ENCODE measurements at places on chromosomes 1 and 21.
A peak's percentile ranks its signal among the peaks of the same experiment; 100 is the strongest.

DNA sequence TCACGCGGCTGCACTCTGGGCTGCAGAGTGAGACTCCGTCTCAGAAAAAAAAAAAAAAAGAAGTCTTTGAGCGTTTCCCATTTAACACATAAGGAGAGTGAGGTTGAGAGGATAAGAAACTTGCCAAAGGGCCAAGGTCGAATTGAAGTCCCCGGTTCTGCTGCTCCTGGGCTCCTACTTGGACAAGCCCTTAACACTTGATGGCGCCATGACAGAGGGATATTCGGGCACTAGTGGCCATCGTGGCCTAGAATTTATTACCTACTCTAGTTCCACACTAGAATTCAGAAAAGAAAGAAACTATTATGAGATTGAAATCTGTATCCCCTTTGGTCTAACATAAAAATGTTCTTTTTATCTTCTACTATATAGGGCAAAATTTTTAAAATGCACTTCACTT, 65.7 kb upstream of the NEK2 start:
- DNase-seq, result no peak

DNA sequence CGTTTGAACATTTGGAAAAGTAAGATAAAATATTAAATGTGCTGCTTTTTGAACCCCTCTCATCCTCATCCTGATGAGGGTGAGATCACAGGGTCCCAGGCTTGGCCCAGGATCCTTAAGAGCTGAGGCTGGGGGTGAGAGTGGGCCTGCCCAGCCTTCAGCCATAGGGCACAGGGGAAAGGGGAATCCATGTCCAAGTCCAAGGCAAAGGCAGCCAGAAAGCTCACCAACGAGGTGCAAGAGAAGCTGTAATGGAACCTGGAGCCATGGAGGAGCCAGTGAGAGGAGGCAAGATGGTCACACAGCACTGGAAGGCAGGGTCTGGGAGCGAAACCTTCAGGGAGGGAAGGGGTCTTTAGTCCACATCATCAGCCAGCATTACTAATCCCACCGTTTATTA, 191.9 kb downstream of the RRAGC start:
- no peak for DNase-seq

- no peak for DNase-seq
Measured at GRCh38 chr1:177122461-177123251, 41.9 kb downstream of the ASTN1 start.

DNA sequence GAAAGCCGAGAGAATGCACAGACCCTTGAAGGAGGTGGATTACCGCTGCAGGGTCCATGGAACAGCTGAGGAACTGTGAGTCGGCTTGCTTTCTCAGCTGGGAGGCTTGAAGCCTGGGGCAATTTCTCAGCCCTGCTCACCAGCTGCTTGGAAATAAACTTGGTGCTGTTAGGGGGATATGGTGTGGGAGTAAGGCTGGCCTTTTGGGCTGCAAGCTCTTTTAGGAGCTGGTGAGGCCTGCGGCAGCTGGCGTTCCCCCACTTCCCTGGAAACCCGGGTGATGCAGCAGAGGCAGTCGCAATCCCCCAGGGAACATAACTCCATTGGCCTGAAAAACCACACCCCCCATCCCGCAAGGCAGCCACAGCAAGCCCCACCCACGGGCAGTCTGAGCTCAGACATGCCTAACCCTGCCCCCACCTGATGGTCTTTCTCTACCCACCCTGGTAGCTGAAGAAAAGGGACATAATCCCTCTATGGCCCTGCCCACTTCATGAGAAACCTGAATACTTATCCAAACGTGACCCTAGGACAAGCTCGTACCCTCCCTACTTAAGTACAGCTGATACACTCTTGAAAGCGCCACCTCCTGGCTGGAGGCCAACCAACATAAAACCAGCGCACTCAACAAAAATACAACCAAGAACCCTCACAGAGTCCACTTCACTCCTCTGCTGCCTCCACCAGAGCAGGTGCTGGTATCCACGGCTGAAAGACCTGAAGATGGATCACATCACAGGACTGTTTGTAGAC, 1995.8 kb downstream of the NCAM2 start:
- no peak for DNase-seq

DNA sequence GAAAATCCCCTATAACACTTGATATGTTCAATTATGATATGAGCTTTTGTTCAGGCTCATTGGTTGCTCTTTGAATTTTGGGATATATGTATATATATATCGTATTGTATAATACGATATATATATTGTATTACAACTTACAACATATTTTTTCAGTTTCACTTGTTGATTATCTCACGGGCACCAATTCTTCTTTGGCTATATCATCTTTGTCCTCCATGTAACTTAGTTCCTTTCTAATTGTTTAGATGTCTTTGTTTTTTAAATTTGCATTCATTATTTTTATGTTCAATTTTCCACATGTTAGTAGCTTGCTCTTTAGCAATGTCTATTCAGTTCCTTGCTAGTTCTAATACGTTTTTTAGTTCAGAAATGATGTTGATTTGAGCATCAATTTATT, 150.0 kb downstream of the BACH1 start:
- no peak for DNase-seq

DNA sequence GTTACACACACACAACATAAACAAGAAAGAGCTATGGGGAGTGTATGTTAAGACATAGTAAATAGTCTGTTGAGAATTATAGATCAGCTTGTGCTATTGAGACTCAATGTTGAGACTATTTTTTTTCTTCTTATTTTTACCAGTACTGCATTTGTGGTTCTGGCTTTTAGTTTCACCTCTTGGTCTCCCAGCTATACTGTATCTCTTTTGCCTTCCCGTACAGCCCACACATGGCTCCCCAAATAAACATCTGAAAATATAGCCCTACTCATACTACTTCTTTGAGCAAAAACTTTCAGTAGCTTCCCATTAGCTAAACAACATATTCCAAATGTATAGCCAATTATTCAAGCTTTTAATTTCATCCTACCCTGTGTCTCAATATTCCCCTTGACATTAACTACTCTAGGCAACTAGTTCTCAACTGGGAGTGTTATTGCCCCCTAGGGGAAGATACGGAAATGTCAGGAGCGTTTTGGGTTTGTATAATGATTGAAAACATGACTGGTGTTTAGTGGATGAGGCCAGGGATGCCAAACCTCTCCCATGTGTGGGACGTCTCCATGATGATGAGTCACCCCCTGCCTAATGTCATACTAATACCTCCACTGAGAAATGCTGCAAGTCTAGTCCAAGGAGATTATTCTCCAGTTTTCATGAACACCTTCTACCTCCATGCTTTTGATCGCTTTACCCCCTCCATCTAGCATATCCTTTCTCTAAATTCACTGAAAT, 6.8 kb downstream of the RPE65 start:
- DNase-seq, result peak; percentile 12

DNA sequence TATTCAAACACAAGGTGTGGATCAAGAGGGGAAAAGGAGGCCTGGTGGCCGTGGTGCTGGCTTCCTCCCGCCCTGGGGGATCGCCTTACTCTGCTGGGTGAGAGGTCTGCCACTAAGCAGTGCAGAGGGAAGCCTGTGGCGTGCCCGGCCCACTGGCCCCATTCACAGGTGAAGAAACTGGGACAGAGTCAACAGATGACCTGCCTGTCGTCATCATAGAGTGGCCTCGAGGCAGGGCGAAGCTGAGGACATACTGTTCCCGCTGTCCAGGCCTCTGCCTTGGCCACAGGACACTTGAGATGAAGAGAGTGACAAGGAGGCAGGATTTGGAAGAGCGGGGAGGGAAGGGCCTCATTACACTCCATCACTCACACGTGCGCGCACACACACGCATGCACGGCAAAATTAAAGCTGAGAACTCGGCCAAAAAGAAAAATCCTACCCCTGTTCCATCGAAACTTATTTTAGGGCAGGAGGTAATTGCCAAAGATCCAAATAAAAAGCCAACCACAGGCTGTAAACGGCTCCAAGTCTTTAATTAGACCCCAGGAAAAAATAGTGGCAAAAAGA, 50.5 kb downstream of the CASZ1 start:
- no peak for DNase-seq

DNA sequence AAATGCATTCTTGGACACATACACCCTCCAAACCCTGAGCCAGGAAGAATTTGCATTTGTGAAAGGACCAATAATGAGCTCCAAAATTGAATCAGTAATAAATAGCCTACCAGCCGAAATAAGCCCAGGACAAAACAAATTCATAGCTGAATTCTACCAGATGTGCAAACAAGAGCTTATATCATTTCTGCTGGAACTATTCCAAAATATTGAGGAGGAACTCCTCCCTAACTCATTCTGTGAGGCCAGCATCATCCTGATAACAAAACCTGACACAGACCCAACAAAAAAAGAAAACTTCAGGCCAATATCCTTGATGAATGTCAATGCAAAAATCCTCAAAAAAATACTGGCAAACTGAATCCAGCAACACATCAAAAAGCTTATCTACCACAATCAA, 6.7 kb downstream of the SPRR2E start:
- no peak for DNase-seq

DNA sequence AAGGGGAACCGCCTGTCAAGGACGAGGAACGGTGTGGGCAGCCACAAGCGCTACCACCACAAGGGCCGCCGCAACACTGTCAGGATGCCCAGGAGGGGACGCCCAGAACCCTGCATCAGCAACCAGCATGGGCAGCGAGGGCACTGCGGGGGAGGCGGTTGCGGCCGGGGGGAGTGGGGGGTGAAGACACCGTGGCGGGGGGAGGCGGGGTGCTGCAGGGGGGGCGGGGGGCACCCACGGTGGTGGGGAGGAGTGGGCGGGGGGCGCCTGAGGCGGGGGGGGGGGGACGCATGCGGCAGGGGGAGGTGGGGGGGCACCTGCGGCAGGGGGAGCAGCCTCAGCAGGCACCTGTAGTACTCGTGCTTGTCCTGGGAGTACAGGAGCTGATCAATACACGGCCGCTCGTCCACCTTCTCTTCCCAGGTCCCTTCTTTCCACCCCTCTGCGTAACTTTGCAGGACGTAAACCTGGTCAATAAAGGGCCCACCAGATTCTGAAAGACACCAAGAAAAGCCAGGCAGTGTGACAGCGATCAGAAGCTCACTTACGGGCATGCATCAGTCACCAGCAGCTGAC, 4.6 kb downstream of the POFUT2 start:
- no peak for DNase-seq

- DNase-seq, result no peak
Measured at GRCh38 chr1:219083631-219084030, 90.0 kb upstream of the LYPLAL1 start.

DNA sequence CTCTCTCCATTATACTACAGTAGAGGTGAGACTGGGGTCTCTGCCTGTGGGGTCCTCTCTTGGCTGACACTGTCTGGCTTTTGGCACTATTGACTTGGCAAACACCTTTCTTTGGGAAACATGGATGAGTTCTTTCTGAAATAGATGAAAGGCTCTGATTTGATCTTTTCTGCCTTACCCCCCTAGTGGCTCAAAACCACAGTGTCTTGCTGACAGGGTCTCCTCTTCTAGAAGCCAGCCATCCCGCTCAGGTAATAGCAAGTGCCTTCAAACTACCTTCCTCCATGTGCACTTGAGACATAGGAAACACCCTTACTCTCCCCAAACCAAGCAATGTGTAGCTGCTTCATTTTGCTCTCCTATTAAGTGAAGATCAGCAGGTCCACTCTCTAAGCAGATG, 260.4 kb downstream of the BRINP2 start:
- no peak for DNase-seq

GRCh38 chr1:9842073-9842711, 18.4 kb upstream of the CLSTN1 start:
- no peak for DNase-seq

DNA sequence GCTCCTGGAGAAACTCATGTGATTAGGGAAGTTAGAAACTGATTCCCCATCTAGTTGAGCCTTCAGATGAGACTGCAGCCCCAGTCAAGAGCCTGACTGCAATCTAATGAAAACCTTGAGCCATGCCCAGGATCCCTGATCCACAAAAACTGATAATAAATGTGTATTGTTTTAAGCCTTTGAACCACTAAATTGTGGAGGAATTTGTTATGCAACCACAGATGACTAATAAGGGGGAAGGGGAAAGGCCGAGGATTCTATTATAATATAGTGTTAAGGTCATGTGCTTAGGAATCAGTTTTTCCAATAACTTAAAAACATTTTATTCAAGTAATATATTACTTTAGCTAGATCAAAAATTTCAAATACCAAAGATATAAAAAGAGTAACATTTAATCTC, 52.8 kb upstream of the USP25 start:
- no peak for DNase-seq

GRCh38 chr1:100459358-100460114, 78.4 kb upstream of the GPR88 start:
- DNase-seq, result peak; percentile 21

DNA sequence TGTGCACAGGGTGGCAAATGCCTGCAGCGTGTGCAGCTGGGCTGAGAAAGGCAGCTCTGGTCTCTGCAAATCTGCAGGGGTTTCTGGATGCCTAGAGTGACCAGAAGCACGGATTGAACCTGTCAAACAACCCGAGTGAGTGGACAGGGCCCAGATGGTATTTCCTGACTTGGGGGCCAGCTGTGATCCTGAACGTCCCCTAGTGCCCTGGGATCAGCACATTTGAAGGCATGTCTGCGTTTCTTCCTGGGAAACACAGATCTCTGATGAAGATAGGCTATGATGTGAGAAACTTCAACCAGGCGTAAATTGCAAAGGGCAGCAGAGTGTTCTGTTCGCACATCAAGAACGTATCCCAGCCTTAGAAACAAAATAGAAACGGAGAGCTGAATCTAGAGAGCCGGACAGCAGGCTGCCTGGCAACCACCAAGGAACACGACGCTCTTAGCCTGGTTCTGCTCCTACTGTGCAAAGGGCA, 163.1 kb downstream of the KCNJ6 start:
- DNase-seq, result no peak

Measured in kidney epithelial cell (primary cell).